ENCODE measurements at places on chromosomes 3 and 15.

DNA sequence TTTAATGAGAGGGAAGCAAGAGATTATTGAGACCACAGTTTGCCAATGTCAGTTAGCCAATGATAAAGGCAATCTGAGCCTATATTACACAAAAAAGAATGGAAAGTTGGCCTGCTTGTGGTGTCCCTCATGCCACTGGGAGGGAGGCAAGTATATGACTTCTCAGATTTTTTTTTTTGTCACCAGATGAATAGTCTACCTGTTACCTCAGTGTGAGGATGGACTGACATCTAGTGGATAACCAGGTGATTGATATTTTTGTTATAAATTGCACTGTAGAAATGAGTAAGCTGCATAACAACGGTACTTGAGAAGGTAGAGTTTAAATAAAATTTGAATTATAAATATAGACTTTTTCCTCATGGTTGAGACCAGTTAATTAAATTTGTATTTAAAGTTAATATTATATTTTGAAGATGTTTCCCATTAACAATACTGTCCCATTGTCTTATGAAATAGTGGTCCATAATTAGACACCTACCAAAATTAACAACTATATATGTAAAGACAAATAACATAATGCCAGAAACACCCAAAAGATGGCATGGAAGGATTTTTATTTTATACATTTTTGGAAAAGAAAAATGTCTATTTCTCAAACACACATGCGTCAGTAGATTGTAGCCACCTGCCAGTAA is 237.8 kb upstream of the GADL1 start:
- no peak for DNase-seq

DNA sequence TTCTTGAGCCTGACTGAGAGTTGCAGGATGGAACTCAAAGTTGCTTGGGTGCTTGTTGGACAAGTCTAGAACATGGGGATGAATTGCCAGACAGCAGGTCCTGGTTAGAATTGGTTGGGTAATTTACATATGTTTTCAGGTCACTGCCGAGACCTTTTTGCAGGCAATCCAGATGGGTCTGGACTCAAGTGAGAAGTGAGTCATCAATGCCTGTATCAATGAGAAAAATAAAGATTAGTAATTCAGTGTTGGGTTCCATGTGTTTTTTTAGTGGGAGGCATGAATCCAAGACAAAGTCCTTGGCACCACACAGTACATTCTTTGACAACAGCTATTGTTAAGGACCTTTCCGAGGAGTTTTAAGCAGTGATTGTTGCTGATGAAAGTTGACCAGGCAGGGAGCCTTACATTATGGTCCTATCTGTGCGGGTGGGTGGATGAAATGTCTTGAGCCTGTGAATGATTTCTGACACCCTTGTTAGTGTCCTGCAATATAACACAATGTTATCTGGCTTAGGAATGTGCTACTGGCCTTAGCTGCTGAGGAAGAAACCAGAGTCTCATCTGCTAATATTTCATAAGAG is 77.7 kb downstream of the CRYGS start:
- no peak for DNase-seq

- DNase-seq, result no peak
These were observed 152.4 kb upstream of the SETMAR start for GRCh38 chr3:4150816-4151215.

- no peak for DNase-seq
These were observed 76.3 kb downstream of the THBS1 start for GRCh38 chr15:39657181-39657580.

GRCh38 chr3:189103208-189103607 is 68.6 kb upstream of the TPRG1 start:
- no peak for DNase-seq

DNA sequence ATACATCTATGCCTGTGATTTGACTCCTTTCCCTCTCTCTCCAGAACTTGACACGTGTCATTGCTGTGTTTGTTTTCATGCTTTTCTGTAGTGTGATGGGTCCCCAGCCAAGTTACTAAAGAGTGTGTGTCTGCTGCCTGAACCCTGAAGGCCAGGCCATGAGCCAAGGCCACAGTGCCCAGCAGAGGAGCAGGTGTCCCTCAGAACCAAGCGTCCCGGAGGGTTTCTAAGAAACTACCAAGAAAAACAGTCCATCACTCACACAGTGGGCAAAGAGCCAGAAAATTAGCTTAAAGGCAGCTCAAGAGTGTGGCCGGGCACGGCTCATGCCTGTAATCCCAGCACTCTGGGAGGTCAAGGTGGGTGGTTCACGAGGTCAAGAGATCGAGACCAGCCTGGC is 35.2 kb downstream of the FBXO45 start:
- DNase-seq, result no peak

- no peak for DNase-seq
These were observed 463.5 kb upstream of the TGFBR2 start for GRCh38 chr3:30142946-30143345.

DNA sequence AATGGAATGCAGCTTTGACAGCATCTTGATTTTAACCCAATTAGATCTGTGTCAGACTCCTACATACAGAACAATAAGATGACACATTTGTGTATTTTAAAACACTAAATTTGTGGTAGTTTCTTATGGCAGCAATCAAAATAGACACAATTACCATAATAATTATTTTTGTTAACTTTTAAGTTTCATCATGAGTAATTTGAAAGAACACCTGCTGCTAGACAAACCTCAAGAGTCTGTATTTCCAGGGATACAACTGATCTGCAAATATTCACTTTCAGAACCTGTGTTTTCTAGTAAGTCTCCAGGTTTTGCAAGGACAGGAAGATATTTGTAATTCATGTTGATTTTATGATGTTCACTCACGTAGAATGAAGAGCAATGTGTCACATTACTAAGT is 736.8 kb downstream of the DIPK2A start:
- DNase-seq, result no peak

- DNase-seq, result no peak
These were observed 34.4 kb downstream of the CORO2B start for GRCh38 chr15:68612979-68613740.

GRCh38 chr3:90136456-90137191 is 1029.2 kb downstream of the EPHA3 start:
- no peak for DNase-seq

GRCh38 chr3:133278260-133279043 is 121.4 kb upstream of the BFSP2 start:
- DNase-seq, result no peak

DNA sequence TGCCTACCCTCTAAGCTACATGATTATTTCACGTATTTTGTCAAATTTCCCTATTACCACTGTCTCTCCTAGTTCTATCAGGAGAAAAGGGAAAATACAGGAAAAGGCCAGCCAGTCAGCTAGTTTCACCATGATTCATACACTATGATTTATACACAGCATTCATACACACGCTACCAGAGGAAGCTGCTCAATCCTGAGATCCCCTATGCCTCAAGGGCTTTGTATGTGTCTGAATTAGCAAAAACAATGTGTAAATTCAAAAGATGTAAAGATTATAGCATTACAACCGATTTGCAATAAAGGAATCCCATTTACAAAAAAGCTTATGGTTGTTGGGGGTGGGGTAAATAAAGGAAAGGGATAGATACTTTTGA is 3.1 kb upstream of the ACKR4 start:
- DNase-seq, result no peak

DNA sequence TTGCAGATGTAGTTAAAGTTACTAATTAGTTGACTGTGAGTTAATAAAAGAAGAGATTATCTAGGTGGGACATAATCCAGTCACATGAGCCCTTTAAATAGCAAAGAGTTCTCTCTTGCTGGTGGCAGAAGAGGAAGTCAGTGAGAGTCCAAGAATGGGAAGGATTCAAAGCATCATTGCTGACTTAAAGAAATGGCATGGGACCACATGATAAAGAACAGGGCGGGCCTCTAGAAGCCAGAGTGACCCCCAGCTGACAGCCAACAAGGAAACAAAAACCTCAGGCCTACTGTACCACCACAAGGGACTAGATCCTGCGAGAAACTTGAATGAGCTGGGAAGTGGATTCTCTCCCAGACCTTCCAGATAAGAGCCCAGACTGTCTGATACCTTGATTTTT is 447.2 kb upstream of the CCDC54 start:
- DNase-seq, result no peak

DNA sequence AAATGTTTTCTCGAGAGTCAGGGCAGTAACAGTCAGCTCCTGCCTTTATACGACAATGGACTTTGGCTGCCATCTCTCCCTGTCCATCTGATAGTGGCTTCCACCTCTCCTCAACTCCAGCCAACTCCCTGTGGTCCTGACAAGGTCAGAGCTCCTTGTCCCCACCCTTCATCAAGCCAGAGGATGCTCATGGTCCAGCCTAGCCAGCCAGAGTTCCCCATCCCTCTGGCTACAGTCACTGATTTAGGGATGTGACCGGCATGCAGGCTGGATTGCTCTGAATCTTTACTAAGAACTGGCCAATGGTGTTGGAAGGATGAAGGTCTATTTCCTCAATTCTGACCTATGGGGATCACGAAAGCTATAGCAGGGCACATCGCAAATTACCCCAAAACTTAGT is 156.1 kb downstream of the OR4M2 start:
- no peak for DNase-seq

- DNase-seq, result no peak
These were observed 159.6 kb upstream of the KCNH8 start for GRCh38 chr3:18988614-18989229.

- no peak for DNase-seq
These were observed 85.6 kb upstream of the MEF2A start for GRCh38 chr15:99480016-99480810.

- DNase-seq, result no peak
These were observed 11.6 kb upstream of the ULK3 start for GRCh38 chr15:74854453-74855022.

- no peak for DNase-seq
These were observed at the start of gene SLC38A3 for GRCh38 chr3:50204804-50205412. TSS of gene SLC38A3 (plus strand) at chr3:50205271. CDS start at chr3:50214200, 8,929 bp downstream.

DNA sequence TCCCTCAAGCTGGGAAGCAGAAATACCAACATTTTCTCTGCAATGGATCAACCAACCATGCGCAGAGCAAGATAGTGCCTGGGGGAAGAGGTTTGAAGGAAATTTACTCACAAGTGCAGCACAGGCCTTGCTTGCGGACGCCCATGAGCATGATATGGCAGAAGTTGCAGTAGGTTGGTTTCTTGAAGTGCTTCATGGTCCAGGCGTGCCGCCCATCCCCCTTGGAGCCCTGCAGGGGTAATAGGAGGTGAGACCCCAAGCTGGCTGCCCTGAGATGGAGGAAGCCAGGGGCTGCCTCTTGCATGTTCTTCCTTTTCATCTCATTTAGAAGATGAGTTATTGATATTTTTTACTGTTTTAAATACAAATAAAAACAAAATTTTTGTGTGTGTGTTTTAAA is 86.6 kb downstream of the DGKG start:
- DNase-seq, result no peak

DNA sequence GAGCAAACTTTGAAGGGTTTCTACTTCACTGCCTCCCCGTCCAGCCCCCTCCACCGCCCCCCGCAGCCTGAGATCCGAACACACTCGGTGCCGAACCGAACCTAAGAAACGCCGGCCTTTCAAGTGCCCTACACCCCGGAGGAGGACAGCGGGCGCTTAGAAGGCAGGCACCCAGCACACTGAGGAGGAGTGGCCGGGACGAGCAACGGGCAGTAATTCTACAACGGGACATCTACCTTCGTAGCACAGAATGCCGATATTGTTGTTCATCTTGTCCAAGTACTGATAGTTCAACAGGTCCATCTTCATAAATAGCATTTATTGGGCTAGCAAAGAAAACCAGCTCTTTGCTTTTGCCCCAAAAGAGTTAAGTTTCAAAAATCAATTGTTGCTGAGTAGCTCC is 513 bp downstream of the VGLL4 start:
- no peak for DNase-seq

DNA sequence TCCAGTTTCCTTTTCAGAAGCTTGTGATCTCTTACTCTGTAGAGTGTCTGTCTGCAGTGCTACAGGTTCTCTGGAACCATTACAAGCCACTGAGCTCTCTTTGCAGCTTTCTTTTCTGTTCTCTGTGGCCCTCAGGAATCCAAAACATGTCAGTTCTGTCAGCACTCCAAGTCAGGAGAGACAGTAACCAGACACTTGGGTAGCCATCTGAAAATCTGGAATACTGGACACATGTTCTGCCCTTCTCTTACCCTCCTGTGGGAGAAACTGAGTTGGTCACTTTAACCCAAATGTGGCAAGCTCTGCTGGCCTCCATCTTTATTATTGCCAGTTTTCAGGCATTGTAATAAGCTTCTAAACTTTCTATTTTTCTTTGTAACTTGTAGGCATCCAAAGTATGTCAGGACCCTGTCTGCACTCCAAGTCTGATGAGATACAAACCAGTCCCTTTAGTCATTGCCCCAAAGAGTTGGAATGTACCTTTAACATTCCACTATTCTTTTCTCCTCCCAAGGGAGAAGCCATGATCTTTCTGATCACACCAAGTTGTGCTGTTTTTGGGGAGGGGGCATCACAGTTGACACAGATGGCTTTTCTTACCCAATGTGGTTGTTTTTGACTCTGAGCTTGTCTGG is 183.7 kb downstream of the DPH6 start:
- no peak for DNase-seq

DNA sequence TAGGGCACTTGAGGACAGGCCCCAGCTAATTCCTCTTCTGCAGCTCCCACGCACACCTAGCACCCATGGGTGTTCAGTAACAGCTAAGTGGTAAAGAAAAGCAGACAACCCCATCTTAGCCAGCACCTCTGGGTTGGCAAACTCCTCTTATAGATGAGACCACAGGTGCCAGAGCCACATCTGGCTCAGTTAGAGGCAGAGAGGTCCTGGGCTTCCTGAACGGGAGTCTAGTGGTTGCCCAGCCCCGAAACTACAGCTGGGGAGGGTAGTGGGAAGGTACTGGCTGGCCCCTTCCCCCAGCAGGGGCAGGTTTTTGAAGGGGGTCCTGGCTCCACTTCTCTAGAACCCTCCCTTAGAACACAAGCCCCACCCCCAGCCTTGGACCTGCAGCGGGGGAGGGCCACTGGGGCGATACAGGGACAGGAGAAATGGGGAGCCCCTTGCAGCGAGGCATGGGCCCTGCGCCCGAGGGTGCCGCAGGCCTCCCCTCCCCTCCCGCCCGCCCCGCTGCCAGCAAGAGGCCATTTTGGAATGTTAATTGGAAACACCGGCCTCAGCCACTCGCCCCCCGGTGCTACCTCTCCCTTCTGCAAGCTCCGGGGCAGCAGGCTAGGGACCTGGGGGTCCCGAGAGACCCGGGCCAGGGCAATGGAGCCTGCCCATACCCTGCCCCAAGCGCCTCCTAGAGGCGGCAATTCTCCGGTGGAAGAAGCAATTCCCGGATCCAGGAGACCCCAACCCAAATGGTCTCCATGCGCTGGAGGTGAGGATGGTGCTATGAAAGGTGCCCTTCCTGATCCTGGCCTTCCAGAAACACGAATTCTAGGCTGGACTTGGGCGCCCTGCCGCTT is 1.5 kb downstream of the DUSP7 start:
- DNase-seq, result no peak

DNA sequence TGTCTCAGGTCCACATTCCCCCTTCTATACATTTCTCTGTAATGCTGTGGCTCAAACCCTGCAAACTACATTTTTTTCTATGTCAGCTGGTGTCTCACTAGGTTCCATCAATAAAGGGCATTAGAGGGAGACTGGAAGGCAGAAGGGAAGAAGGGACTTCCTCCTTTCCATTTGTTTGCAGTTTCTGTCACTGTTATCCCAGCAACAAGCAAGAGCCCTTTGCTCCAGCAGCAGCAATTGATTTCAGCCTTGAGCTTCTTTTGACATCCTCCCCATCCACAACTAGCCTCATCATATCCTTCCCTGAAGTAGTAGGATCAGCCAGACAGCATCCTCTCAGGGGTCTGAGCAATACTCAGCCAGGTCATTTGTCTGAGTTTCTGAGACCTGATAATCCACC is 5.3 kb upstream of the NCK1 start:
- no peak for DNase-seq

GRCh38 chr3:58150810-58151199 is 60.0 kb downstream of the DNASE1L3 start:
- no peak for DNase-seq
